ENCODE measurements at places on chromosomes 1 and 21.
A peak's percentile ranks its signal among the peaks of the same experiment; 100 is the strongest.

- no peak for DNase-seq
These were observed 189.6 kb upstream of the ST6GALNAC5 start for GRCh38 chr1:76677416-76678405.

DNA sequence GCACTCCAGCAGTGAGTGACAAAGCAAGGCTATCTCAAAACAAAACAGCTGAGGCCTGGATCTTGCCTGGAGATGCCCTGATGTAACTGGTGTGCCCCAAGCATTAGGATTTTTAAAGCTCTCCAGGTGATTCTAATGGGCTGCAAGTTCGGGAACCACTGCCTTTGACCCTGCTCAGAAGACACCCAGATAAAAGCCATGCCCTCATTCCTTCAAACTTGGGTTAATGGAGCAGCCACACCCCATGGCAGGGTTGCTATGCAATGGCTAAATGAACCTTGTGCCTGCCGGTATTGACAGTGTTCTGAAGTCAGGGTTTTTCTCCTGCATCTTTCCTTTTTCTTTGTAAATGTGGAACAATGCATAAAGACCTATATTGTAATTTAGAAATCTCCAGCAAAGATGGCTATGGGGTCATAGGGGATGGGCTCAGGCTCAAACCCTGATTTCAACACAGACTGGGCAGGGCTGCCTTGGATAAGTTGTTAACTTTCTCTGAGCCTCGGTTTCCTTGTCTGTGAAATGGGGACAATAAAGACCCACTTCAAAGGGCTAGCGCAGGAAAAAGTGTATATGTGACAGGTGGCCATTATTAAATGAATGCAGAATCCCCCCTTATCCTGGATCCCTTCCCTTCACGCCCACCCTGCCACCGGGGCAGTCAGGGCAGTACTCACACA is 453 bp downstream of the TFF3 start:
- DNase-seq, result no peak

DNA sequence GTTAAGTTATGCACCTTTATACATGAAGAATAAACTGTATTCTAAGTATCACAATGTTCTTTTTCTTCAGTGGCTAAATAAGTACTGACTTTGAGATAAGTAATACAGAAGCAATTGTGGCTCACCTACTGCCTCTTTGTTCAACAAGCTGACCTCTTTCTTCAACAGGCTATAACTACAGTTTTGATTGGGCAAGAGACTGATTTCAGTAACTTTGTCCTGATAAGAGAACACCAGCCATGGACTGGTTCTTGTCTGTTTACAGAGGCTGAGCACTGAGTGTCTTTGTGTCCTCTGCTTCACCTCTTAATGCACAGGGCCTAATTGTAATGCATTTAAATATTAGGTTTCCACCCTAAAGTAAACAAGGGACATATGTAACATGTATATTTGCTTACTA is 34.6 kb upstream of the PDE4B start:
- DNase-seq, result no peak

DNA sequence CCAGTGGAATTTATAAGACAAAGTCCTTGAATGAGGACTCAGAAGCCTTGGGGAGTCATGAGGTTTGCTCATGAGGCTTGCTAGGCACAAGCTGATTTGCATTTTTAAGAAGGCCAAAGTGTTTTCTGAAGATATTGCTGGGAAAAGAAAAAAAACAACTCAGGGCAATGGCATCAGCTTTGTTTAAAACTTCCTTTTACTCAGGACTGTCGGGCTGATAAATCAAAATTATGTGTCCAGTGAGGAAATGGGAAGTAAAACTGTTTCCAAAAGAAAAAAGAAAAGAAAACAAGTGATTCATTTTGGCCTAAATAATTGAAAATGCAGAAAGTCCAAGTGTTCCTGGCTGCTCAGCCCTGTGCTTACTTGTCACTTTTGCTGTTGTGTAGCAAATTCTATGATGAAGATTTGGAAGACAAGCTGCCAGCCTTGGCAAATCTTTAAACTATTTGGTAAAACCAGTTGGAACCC is 282.4 kb downstream of the HLX start:
- DNase-seq, result no peak

DNA sequence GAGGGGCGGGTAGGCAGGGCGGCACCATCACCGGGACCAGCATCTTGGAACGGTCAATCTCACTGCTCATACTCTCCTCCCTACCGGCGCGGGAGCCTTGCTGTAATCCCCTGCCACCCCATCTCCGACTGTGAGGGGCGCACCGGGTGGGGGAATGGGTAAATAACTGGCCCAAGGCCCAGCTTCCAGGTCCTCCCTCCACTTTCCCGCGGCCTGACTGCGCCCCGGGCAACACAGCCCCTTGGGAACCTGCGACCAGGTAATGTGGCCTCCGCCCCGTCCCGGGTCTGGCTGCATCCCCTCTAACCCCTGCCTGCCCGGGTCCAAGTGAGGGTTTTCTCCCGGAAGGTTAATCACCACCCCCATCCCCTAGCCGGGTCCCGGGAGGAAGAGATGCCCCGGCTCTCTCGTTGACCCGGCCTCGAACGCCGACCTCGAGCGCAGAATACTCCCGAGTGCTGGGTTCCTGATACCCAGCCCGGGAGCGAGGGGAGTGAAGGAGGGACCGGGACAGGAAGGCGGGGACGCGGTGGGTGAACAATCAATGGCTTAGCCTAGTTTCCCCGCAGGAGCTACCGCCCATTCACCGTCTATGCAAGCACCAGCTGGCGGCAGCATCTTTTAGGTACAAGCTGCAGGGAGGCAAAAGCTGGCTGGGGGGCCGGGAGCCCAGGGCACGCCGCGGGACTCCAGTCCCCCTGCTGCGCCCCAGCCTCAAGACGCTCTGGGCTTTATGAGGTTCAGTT is 5.9 kb upstream of the LHX9 start:
- no peak for DNase-seq

DNA sequence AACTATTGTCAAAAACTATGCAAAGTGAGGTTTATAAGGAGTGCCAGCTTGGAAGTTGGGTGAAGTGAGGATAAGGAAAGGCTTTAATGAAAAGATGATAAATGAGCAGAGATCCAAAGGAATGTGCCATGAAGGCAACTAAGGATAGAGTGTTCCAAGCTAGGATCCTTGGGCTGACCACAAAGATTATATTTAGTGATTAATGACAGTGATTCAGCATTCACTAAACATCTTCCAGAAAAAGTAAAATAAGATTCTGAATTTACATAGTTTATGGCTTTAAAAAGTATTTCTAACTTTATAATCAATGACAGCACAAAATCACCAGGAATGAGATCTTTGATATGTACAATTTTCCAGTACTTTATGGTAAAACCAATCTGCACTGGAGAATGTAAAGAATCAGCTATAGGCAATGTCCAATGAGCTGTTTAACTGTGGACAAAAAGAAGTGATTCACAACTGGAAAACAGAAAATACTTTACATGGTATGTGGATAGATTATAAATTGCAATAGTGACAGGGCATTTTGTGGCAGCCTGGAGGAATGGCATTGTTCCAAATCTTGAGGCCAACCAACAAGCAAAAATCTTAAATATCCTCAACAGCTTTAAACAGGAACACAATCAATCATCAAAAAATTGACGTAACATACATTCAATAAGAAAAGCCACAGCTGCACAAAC is 91.2 kb upstream of the KCTD3 start:
- DNase-seq, result peak; percentile 44

GRCh38 chr1:236395230-236395946 is 1.3 kb downstream of the EDARADD start:
- DNase-seq, result no peak

GRCh38 chr1:87208931-87209330 is 119.7 kb upstream of the LMO4 start:
- no peak for DNase-seq

- no peak for DNase-seq
These were observed 9.1 kb upstream of the LUZP1 start for GRCh38 chr1:23177438-23178380.

GRCh38 chr21:37686991-37687810 is 229.1 kb downstream of the KCNJ6 start:
- no peak for DNase-seq

- no peak for DNase-seq
These were observed 52.4 kb downstream of the HNRNPR start for GRCh38 chr1:23291706-23292105.

- DNase-seq, result no peak
These were observed 176.4 kb downstream of the MIS18A start for GRCh38 chr21:32102426-32102825.

GRCh38 chr1:158017800-158018595 is 24.6 kb downstream of the KIRREL1 start:
- DNase-seq, result no peak

DNA sequence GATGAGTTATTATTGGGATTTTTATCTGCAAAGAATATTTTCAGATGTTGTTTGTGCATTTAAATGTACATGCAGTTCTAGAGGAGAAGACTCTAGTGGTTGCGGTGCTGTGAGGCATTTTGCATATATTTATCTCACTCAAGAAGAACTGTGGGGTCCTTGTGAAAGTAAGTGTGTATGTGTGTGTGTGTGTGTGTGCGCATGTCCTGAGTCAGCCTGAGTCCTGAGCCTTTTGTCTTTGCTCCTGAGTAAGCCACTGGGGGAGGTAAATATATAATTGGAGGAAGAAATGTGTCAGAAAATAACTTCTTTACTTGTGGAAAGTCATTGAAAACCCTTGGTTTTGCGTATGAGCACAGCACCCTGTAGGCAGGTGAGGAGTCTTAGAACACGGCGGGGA is 55.6 kb upstream of the CD34 start:
- no peak for DNase-seq

DNA sequence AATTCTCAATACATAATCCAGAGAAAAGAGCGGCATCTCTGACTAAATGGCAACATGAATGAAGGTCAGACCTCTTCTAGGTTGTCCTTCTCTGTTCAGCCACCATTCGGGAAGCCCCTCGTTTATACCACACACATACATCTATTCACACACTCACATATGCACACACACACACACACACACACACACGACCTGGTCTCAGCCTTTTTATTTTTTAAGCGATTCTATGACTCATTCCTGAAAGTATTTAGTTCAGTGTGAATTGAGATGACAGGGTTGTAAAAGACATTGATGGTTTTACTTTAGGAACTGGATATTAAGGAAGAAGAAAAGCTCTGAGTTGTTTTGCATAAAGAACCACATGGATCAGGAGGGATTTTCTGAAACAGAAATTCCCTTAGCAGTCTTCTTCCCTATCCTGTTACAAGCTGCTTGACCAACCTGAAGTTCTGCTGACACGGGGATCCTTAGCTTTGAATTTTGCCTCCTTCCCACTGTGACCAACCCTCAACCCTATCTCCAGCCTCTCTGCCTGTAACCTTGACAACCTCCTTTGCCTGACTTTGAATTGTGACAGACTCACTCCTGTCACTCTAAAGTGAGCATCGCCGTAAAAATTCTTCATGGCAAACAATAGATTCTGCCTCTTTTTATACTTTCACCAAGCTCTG is 383.1 kb upstream of the ESRRG start:
- no peak for DNase-seq

GRCh38 chr1:89635825-89636815 is 3.2 kb downstream of the LRRC8C start:
- no peak for DNase-seq

DNA sequence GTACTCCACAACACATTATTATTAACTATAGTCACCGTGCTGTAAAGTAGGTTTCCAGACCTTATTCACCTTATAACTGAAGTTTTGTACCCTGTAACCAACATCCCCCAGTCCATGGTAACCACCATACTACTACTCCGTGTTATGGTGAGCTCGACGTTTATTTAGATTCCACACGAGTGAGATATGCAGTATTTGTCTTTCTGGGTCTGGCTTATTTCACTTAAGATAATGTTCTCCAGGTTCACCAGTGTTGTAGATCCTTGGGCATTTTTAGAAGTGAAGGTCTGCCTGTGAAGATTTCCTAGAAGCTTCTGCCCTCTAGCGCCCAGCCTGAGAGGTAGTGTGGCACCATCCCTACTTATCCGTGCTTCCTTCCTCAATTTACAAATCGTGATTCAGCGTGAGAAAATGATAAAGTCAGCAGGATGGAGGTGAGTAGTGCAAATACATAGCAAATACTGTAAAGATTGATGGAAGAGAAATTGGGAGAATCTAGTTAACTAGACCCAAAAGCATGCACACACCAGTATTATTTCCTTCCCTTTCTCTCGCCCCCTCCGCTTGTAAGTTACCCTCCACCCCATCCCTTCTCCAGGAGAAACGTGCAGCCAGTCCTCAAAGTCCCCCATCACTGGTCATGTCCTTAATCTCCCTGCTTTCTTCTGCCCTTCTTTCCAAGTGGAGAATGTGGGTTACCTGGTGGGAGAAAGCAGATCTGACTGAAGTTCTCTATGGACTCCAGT is 36.0 kb upstream of the DISC1 start:
- DNase-seq, result peak; percentile 62

- no peak for DNase-seq
These were observed 45.7 kb downstream of the RNF11 start for GRCh38 chr1:51281807-51282206.

GRCh38 chr1:50603274-50604271 is 180.3 kb upstream of the DMRTA2 start:
- no peak for DNase-seq

- no peak for DNase-seq
These were observed 945 bp upstream of the WNT9A start for GRCh38 chr1:227948493-227949260.

DNA sequence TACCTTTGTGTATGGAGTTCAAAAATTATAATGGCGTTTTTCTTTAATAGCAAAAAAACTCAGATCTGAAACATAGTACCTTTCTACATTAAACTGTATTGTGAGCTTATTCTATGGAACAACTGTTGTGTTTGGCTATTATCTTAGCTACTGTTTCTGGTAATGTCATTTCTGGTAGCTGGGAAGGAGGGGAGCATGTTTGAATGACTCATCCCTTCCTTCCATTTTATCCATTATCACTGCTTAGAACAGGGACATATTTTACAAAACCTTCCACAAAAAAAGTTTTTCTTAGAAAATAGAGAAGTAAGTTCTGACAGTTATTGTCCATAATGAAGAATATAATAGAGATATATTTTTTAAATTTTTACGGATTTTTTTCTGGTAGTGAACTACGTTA is 128.3 kb downstream of the NRDC start:
- no peak for DNase-seq

- DNase-seq, result no peak
These were observed 559.6 kb upstream of the ADAMTS5 start for GRCh38 chr21:27526451-27526850.

GRCh38 chr1:163367721-163368120 is 46.0 kb downstream of the NUF2 start:
- no peak for DNase-seq

GRCh38 chr1:56938646-56939045 is 27.2 kb downstream of the C8B start:
- no peak for DNase-seq
